ENCODE measurements at places on chromosomes 7 and 10. TPM values are rescaled to one million over a fixed set of nuclear protein-coding genes. Genes with fewer than 3 reads are reported as not detected.

Gene AZGP1
- polyA plus RNA-seq, result 0.40 TPM

Gene CNNM1
- 0.25 TPM for polyA plus RNA-seq

Gene C10orf90
- 13.0 TPM for polyA plus RNA-seq

Gene ASAH2B
- polyA plus RNA-seq, result 10.7 TPM

Gene RPP30
- 53.9 TPM for polyA plus RNA-seq

Gene DPYSL4
- 12.4 TPM for polyA plus RNA-seq

GRCh38 chr7:116727432-116728009, 55.5 kb downstream of the MET start:
- no peak for DNase-seq

GRCh38 chr7:131026297-131027000, 292.4 kb upstream of the KLF14 start:
- DNase-seq, result no peak

- no peak for DNase-seq
Measured at GRCh38 chr10:93110472-93111146, 36.9 kb downstream of the CYP26A1 start.

- DNase-seq, result no peak
Measured at GRCh38 chr10:80072584-80072983, 5.9 kb upstream of the TMEM254 start.

DNA sequence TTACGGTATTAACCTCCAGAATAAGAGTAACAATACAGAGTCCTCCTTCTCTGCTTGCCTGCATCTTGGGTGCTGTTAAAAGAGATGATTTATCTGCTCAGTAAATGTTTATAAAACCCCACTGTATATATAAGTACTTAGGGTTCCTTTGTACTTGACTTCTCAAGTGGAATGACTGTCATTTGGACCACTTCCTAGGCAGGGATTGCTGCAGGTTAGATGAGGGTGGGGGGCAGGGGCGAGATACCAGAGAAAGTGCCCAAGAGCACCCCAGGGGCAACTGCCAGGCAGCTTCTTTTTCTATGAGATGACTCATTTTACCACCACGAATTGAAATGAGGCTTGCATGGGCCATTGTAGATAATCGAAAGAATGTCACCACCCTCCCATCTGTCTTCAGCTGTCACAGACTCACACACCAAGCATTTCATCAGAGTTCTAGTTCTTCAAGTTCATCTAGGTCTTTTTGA, 421.9 kb upstream of the GALNT17 start:
- no peak for DNase-seq

- DNase-seq, result no peak
Measured at GRCh38 chr10:93629647-93630305, 17.4 kb downstream of the PDE6C start.

GRCh38 chr10:71351628-71352319, 32.7 kb downstream of the SLC29A3 start:
- DNase-seq, result no peak

GRCh38 chr7:13037216-13037615, 349.8 kb downstream of the ARL4A start:
- no peak for DNase-seq

DNA sequence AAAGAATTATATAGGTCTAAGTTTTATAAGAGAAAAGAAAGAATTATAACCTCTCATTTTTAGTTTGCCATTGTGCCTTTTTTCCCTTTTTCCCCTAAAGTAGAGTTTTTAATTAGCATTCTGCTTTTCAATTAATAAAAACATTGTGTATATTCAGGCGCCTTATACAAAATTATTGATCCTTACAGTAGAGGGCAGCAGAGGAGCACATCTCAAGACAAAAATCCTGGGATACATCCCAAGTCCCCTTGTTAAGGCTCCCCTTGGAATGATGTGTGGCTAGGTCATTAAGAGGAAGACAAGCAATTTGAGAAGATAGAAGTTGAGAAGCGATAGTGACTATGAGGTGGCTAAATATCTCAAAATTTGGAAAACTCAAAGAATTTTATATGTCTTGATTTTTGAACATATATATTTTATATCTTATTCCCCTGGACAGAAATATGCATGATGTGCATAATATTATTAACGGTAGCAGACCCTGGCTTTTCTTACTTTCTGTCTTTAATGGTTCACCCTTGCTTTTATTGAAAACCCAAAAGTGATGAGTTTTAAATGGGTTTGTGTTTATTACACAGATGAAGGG, 19.1 kb upstream of the TPK1 start:
- DNase-seq, result no peak

- no peak for DNase-seq
Measured at GRCh38 chr7:112512451-112513210, 31.8 kb downstream of the LSMEM1 start.

DNA sequence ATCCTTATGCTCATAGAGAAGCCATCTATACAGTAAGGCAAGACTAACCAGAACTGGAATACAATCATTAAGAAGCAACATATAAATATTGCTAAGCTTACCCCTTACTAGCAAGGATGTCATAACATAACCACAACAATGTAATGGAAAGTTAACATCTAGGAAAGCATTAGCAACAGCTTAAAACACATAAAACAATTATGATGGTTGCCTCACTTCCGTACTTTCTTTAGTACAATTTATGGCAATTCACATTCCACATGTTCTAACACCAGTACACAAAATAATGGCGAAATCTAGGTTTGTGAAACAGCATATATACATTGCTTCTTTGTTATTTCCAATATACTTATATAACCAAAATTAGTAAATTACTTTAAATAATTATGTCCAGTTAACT, 195.0 kb downstream of the AHR start:
- DNase-seq, result no peak

DNA sequence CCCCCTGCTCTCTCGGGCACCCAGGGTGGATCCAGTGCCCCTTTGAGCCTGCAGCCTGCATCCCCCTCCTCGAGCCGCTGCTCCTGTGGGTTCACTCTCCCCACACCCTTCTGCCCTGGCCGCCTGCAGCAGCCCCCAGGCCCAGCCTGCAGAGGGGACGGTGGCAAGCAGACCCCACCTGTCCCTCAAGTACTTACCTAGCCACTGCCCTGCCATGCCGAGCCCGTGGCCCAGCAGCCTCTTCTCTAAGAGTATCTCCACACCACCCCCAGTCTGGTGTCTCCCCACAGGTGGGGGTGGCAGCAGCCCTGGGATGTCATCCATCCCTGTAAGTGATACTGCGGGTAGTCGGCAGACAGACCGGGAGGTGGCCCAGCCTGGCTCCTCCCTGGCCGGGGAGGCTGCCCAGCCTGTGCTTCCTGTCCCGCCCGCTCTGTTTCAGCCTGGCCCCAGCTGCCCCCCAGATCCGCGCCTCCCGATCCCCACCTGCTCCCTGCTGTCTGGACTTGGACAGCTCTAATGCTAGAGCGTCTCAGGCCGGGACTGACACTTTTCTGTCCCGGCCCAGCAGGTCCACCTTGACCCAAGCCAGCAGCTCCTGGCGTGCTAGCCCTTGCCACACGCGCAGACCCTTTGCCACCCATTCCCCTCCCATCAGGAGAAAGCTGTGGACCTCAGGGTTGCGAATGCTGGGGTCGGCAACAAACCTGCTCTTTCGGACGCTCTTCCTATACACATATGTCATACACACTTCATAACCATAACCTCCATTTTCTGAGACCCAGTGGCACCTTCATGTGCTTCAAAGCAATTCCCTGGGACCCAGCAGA, 25.0 kb downstream of the YKT6 start:
- DNase-seq, result no peak

GRCh38 chr10:23804125-23804524, 365.2 kb downstream of the OTUD1 start:
- no peak for DNase-seq

GRCh38 chr7:91140982-91141381, 123.3 kb upstream of the FZD1 start:
- DNase-seq, result no peak

Measured in right lung (tissue), 10 donors.